ENCODE measurements at places on chromosomes 13 and 19.

DNA sequence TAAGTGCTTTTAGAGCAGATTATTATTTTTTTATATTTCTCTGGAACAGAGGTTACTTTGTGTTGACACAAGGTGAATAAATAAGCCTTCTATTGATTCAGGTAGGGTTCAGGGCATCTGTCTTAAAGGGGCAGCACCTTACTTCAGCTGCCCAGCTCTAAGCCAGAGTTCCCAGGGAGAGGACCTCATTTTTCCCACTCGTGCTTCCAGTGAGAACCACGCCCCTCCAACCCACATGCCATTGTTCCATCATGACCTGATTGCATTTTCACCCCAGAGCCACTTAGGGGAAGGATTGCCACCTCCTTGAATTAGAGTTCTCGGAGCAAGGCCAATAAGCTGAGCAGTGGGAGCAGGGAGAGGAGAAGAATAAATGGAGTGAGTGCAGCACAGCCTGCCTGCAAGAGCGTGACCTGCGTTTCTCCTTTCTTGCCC is 104.3 kb upstream of the FRY start:
- DNase-seq = no peak

DNA sequence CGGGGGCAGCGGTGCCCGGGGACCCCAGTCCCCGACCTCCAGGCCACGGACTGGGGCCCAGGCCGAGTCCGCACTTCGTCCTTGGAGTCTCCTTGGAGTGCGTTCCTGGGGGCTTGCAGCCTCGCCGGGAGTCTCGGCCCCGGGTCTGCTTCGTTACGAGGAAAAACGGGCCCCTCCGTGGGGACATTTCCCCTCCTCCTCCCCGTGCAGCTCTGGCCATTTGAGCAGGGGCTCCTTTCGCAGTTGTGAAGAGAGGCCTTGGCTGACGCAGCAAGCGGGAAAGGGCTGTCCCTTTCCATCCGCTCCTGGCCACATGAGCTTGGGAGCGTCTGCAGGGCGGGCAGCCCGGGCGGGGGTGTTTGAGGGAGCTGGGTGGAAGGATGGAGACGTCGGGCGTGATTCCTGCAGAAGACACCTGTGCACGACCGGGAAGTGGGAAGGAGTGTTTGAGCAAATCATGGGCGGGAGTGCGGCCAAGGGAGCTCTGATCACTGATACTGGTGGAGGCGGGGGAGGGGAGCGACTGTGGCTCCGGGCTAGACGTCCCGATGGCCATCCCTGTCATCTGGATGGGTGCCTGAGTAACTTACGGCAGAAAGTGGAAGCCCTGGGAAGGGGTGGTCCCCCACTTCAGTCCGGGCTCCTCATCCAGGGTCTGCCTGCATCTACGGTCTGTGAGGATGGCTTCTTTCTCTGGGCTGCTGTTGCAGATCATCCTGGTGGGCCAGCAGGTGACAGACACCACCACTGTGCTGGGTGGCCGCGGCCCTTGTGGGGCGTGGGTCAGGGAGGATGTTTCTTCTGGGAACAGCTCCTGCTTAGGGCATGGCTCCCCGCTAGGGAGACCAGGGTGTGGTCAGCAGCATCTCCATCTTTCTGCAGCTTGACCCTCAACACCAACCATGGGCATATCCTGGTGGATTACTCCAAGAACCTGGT is 736 bp downstream of the GPI start:
- DNase-seq = peak; percentile 50

- no peak for DNase-seq
Measured at GRCh38 chr19:55312621-55313512, 12.3 kb downstream of the TMEM150B start.

GRCh38 chr19:35932291-35932936 is 3.8 kb upstream of the LRFN3 start:
- DNase-seq = no peak

- no peak for DNase-seq
Measured at GRCh38 chr13:106077017-106077416, 458.4 kb downstream of the EFNB2 start.

DNA sequence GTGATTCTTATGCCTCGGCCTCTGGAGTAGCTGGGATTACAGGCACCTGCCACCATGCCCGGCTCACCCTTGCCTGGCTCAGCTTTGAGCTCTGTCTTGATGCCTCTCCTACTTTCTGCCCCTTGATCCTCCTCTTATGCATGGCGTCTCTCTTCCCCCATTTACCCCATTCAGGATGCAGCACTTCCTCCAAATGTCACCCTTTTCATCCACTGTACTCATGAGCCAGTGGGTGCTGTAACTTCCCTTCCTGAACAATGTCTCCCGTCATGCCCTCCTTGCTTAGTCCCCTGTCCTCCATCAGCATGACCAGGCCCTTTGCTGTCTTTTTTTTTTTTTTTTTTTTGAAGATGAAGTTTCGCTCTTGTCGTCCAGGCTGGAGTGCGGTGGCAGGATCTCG is 3.4 kb upstream of the SIGLEC9 start:
- DNase-seq = no peak

GRCh38 chr13:97284558-97284957 is 62.4 kb downstream of the MBNL2 start:
- no peak for DNase-seq

- no peak for DNase-seq
Measured at GRCh38 chr13:84466461-84466860, 584.2 kb upstream of the SLITRK1 start.

GRCh38 chr19:30363073-30363472 is 9.1 kb upstream of the ZNF536 start:
- no peak for DNase-seq

DNA sequence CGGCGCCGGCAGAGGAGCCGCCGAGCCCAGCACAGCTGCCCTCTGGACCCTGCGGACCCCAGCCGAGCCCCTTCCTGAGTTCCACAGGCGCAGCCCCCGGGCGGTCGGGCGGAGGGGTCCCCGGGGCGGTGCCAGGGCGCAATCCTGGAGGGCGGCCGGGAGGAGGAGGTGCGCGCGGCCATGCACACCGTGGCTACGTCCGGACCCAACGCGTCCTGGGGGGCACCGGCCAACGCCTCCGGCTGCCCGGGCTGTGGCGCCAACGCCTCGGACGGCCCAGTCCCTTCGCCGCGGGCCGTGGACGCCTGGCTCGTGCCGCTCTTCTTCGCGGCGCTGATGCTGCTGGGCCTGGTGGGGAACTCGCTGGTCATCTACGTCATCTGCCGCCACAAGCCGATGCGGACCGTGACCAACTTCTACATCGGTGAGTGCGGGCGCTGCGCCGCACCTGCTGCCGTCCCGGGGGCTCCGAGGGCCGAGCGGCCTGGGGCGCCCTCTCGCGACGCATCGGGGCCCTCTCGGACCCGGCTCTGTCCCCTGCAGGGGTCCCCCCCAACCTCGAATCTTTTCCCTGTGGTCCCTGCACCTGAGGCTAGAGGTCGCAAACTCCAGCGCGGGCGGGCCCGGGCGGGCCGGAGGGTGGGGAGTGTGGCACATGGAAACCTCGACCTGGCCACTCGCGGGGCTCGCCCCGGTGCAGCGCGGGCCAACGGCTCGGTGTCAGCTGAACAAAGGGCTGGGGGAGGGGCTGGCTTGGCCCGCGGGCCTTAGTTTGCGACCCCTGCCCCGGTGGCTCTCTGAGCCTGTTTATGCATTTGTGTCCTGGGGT is at the start of gene KISS1R:
TSS of gene KISS1R (plus strand) at position 11 of the 829 bp plus-strand sequence. CDS start at position 181, 170 bp downstream.
- DNase-seq = peak; percentile 63

DNA sequence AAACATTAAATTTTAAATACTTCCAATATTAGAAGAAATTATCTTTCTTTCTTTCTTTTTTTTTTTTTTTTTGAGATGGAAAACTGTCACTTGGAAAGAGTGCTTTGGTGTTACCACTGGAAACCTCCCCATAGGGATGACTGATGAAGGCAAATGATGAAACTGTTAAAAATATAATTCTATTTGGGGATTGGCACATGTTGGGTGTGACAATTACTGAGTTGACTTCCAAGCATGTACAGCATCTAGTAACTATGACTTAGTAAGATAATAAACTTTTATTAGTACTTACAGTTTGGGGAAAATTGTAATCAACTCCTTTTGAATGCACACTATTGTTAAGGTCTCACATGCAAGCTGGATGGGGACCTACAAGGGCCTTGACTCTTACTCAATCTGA is 592.5 kb downstream of the KCTD12 start:
- no peak for DNase-seq

DNA sequence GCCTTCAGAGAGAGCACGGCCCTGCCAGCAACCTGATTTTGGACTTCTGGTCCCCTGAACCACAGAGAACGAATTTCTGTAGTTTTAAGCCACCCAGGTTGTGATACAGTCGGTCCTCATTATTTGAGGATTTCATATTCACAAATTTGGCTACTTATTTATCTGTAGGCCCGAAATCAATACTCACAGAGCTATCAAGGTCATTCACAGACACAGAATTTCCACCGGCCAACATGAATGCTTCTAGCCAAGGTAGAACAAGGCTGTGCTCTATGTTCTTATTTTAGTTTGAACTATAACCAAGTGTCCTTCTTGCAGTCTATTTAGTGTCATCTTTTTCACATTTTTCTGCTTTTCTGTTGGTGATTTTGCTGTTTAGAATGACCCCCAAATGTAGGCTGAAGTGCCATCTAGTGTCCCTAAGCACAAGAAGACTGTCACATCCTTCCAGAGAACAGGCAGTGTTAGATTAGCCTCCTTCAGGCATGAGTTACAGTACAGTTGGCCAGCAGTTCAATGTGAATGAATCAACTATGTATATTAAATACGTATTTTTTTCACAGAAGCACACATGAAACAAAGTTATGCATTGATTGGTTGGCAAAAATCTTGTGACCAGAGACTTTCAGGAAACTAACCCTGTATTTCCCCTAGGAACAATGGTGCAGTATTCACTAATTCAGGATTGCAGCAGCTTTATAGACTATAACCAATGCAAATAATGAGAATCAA is 63.5 kb downstream of the C13orf42 start:
- no peak for DNase-seq

DNA sequence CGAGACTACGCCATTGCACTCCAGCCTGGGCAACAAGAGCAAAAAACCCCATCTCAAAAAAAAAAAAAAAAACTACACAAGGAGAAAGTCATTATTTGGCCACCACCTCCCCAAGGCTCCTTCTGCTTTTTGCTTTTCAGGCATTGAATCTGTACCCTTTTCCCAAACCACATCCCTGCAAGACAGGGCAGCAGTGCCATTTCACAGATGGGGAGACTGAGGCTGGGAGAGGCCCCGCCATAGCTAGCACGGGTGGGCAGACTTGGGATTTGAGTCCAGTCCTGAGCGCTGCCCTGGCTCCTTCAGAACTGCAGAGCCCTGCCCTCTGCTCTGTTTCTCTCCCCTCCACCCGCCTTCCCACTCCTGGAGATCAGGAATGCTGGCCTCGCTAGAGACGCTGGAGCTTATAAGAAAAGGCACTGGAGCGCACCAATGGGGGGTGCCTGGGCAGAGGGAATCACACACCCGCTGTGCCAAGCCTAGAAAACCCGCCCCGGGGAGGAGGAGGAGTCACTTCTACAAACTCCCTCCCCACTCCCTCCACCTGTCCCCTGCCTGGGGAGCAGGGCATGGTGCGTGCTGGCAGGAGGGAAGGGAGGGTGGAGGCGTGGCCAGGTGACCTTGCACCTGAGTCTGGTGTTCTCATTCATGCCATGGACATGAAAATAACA is 17.6 kb downstream of the TJP3 start:
- no peak for DNase-seq

GRCh38 chr13:30049692-30050091 is 199.3 kb upstream of the UBL3 start:
- DNase-seq = peak; percentile 20

DNA sequence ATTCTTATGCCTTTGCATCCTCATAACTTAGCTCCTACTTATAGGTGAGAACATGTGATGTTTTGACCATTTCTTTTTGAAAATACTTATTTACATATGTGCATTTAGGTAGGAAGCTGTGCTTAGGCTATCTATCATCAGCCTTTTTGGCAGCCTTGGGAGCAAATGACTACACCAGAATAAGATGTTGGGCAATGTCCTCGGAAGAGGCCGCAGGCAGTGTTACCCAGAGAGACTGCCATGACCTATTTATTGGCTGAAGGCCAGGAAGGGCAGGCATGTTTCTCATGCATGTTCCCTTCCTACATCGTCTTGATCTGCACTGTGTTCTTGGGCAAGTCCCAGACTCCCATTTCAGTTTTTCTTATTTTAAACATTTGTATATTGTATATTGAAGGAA is 122.3 kb downstream of the B3GLCT start:
- DNase-seq = no peak

GRCh38 chr19:29640231-29640630 is 25.0 kb upstream of the PLEKHF1 start:
- no peak for DNase-seq

All from activated T-cell treated with anti-CD3 and anti-CD28 coated beads, Interleukin-2, amount 50 U/mL, for 48 hours (primary cell).